AG10803 (cell line): ENCODE measurements at places on chromosomes 3 and 15.
A peak's percentile ranks its signal among the peaks of the same experiment; 100 is the strongest.

- DNase-seq: no peak
Measured at GRCh38 chr15:27183201-27183600, 212.2 kb downstream of the GABRG3 start.

DNA sequence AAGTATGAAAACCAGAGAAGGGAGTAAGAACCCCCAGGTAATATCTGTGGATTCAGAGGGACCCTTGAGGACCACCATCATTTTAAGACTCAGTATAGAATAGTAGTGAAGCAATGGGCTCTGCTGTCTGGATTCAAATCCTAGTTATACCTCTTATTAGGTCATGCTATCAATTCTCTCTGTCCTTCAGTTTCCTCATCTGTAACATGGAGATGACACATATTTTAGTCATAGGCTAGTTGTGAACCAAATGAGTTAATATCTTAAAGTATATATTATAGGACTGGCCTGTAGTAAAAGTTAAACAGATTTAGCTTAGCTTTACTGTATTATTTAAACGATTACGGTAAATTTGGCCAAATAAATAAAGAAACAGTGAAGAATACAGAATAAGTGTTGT lies 177.3 kb upstream of the GOLIM4 start:
- no peak for DNase-seq

- DNase-seq: no peak
Measured at GRCh38 chr3:25380222-25380739, 47.8 kb upstream of the RARB start.

DNA sequence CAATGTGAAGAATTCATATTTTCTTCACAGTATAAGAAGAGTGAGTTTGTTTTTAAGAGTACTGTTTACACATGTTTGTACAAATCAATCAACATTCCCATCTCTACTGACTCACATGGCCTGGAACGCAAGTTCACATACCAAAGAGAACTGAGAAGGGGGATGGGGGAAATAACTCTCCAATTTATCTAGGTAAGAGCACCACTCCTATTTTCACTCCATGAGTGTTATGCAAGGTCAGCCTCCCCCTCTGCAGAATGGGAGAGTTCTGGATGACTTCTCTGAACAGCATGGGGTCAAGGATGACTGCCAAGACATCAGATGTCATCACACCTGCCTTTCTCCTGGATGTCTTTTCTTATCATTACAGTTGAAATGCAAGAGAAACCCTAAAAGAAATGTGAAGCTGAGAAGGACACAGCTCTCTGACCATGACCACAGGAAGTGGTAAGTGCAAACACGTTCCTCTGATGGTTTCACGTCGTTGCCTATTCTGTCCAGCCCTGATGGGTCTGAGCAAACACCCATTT lies 95.2 kb downstream of the SEMA6D start:
- peak; percentile 56 for DNase-seq

GRCh38 chr3:162538906-162539305 lies 1042.3 kb downstream of the OTOL1 start:
- no peak for DNase-seq

- peak; percentile 86 for DNase-seq
Measured at GRCh38 chr3:24683633-24684384, 189.2 kb upstream of the THRB start.

GRCh38 chr3:28924744-28925360 lies 356.0 kb upstream of the RBMS3 start:
- peak; percentile 36 for DNase-seq

GRCh38 chr3:37989821-37990480 lies 635 bp upstream of the VILL start:
- no peak for DNase-seq

DNA sequence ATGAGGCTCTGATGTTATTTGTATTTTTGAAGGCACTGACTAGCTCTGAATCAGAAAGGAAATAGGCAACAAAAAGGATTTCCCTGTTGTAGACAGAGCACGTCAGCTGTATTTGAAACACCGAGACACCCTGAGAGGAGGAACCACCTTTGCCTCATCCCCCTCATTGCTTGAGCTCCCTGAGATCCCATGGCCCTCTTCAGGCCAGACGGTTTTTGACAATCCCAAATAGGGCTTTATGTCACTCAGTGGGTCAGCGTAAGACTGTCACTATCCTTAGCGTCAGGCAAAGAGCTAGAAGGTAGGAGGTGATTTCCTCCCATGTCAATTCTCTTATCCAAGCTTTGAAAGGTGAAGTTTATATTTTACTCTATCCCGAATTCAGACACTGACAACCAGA lies 254.3 kb downstream of the ZNF621 start:
- no peak for DNase-seq

- peak; percentile 68 for DNase-seq
Measured at GRCh38 chr3:37492977-37493471, 318.6 kb upstream of the LRRFIP2 start.

GRCh38 chr3:159239059-159239458 lies 437.2 kb downstream of the MFSD1 start:
- peak; percentile 56 for DNase-seq
